CD8-positive, alpha-beta memory T cell (primary cell): ENCODE measurements at places on chromosomes 5 and 9. TPM values are rescaled to one million over a fixed set of nuclear protein-coding genes. Genes with fewer than 3 reads are reported as not detected.

Gene GAS1
- total RNA-seq = 0.55 TPM

Gene NR4A3
- total RNA-seq = 37.5 TPM

Gene RIOK2
- total RNA-seq = 45.9 TPM

Gene ANKRD31
- total RNA-seq = 0.66 TPM
